Sigmoid colon (tissue), 7 donors: ENCODE measurements at places on chromosomes 6 and 20. TPM values are rescaled to one million over a fixed set of nuclear protein-coding genes. Genes with fewer than 3 reads are reported as not detected.

- DNase-seq: no peak
Observed at GRCh38 chr20:57851796-57852195, 142.0 kb upstream of the PMEPA1 start.

GRCh38 chr6:75202676-75203131, 3.1 kb downstream of the COL12A1 start:
- no peak for DNase-seq

PRPH2 gene
- polyA plus RNA-seq: not detected

- no peak for DNase-seq
Observed at GRCh38 chr20:62792940-62793756, 3.1 kb upstream of the MRGBP start.

CCM2L gene
- polyA plus RNA-seq: 0.46 TPM

- DNase-seq: no peak
Observed at GRCh38 chr6:70779934-70780333, 112.3 kb downstream of the SMAP1 start.

DNA sequence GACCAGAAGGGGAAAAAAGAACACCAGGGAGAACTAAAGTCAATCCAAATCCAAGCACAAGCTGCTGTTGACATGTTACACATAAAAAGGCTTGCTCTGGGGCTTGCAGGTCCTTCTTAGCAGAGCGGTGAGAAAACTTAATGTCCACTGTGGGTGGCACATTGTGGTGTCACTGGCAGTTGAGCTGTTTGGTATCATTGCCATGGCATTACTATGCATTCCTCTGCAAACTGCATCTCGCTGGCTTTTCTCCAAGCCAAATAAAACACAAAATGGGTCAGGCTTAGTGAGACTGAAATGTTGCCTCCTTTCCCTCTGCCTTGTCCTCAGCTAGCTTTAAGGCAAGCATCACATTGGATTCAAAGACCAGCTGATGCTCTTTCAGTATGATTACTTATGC, 40.9 kb downstream of the LY86 start:
- DNase-seq: no peak

ADGRB3 gene
- polyA plus RNA-seq: 0.60 TPM

RSPO3 gene
- 10.8 TPM for polyA plus RNA-seq

EPHA7 gene
- polyA plus RNA-seq: 1.2 TPM

DNA sequence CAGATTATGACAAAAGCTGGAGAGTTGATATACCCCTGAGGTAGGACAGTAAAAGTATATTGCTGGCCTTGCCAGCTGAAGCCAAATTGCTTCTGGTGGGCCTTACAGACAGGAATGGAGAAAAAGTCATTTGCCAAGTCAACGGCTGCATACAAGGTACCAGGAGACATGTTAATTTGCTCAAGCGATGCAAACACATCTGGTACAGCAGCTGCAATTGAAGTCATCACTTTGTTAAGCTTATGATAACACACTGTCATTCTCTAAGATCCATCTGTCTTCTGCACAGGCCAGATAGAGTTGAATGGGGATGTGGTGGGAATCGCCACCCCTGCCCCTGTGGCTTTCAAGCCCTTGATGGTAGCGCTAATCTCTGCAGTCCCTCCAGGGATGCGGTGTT, 40.4 kb upstream of the POPDC3 start:
- no peak for DNase-seq

GRCh38 chr6:166764473-166765233, 137.6 kb upstream of the RPS6KA2 start:
- no peak for DNase-seq

LHFPL5 gene
- polyA plus RNA-seq: not detected

BPIFA1 gene
- not detected for polyA plus RNA-seq

DNA sequence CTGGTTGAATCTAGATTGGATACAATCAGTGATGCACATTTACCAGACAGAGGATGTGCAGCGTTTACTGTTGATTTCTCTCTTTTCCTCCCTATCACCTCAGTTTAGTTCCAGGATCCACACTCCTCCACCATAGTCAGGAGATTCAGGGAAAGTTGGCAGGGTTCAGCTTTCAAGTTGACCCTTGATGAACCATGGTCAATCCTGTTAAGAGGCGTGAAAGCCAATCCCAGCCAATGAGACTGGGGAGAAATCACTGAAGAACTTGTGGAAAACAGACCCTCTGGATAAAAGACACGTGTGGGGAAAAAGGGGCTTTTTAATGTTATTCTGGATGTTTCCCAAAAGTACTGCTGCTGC, 19.2 kb upstream of the SCP2D1 start:
- DNase-seq: no peak

RIPPLY2 gene
- not detected for polyA plus RNA-seq

GRCh38 chr6:85565736-85566135, 27.9 kb downstream of the SNX14 start:
- no peak for DNase-seq

GRCh38 chr6:39335780-39336545, 13.5 kb upstream of the KCNK16 start:
- DNase-seq: no peak

DNA sequence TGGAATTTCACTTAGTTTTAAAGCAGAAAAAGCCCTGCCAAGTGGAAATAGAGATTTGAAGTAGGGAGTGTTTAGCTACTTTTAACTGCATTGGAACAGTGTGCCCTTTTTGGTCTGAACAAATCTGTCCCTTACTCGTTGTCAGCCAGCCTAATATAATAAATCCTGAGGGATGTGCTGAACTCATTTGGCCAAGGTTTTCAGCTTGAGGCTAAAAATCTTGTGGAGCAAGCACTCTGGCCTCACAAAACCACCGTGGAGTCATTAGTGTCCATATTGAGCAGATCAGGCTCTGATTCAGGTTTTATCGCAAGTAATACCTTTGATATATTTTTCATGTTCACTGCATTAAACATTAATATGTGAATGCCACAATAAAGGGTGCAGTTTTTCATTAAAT, 383.5 kb downstream of the FRK start:
- DNase-seq: no peak

DNA sequence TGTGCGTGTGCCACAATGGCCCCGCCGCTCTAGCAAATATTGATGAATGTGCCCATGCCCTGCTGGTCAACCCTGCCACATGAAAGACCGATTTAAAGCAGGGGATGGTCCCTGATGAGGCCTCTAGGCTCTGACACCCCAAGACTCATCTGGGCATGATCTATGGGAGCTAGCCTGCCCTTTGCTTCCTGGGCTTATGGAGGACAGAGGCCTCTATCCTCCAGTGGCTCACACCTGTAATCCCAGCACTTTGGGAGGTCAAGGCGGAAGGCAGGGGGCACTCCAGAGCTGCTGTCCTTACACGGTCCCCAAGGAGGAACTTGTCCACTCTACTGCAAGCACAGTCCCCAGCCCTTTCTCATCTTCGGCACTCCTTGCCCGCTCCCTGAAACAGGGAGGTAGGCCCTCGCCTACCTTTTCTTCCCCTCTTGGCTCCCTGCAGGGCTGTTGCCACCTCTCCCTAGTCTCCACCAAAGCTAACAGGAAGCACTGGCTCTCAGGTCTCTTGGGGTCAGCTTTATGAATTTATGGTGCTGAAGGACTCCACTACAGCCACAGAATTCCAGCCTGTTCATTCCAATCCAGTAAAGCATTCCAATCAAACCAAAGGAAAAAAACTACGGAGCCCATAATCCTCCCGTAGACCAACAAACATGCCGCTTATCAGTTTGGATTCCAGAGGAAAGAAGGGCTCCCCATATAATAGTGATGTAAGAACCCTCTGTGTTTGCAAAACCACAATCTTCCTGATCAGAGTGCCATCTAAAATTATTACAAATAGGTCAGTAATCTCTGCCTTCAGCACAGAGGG, 48.7 kb upstream of the FOXQ1 start:
- no peak for DNase-seq

DNA sequence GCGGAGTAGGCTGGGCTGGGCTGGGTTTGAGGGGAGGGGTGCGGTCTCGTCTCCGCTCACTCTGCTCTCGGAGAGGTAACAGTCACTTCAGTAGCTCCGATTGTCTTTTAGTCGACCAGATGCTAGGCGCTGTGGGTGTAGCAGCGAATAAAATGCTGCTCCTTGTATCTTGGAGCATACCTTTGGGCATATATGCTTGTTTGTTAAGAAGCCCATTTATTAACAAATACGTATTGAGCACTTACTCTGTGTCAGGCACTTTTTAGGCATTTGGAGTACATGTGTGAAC, 545 bp downstream of the ACTR5 start:
- DNase-seq: no peak

- no peak for DNase-seq
Observed at GRCh38 chr6:3549314-3549940, 92.6 kb upstream of the SLC22A23 start.

LY6G6C gene
- polyA plus RNA-seq: 1.2 TPM

DNA sequence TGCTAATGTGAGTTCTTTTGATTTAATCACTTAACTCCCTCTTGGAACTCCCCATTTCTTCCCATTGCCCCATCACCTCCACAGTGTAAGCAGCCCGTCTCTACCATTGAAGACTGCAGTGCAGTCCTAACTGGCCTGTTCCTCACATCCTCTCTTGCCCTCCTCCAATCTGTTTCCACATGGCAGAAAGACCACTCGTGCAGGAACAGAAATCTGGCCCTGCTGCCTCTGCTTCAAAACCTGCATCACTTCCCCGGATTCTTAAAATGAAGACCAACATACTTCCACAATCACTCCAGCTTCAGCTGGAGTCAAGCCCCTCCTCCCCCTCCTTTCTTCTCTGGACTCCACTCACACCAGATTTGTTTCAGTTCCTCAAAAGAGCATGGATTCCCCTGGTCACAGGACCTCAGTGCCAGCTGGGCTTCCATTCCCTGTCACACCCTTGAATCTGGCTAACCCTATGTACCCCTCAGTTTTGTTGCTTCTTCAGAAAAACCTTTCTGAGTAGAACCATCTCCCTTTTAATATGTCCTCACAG, 802.3 kb downstream of the MAFB start:
- DNase-seq: peak; percentile 72

DNA sequence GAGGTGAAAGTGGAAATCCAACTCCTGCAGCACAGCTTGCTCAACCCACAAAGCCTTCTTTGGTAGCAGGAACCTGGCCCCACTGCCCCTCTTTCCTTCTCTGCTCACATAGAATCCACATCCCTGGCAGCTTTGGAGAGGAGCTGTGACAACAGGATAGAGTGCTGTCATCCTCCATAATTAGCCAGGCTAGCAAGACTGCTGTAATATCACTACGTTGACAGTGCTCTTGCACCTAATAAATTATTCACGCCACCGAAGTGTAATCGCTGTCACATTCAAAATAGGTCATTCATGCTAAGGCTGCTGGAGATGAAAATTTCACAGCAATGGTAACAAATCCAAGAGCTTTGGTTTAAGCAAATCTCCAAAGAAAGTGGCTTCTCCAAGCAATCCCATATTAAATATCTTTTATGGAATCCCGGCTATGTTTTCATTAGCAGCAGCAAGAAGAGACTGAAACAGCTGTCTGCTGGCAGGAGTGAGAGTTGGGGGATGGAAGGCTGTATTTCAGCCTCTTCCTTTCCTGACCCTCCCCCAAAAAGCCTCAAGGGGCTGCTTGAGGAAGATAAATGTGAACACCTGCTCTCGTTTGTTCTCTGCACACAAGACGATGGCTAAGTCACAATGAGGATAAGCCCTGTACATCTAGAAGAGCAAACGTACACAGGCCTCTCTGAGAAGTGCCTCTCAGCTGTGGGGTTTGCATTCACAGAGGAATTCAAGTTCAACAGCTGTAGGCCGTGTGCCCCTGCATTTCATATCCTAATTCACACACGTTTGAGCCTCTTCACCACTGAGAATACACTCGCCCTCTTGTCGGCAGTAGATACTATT, 16.5 kb downstream of the RIPOR2 start:
- DNase-seq: no peak

DNA sequence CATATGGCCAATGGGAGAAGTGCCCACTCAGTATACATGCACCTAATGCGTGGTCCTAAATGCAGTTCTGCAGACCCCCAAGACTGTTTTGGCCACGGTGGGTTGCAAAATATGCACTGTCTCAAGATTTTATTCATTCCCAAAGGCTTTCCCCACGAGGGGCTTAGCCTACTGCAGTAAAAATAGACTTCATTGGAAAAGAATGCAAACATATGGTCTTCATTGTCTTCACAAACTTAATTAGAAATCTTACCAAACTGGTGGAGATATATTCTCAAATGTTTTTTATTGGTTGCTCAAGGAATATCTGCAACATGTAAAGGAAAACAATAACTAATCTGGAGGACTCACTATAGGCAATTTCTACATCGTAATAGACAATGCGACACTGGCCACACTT, 31.6 kb upstream of the PRL start:
- DNase-seq: no peak

GRCh38 chr20:34946661-34947060, 8.9 kb downstream of the GSS start:
- no peak for DNase-seq

DNA sequence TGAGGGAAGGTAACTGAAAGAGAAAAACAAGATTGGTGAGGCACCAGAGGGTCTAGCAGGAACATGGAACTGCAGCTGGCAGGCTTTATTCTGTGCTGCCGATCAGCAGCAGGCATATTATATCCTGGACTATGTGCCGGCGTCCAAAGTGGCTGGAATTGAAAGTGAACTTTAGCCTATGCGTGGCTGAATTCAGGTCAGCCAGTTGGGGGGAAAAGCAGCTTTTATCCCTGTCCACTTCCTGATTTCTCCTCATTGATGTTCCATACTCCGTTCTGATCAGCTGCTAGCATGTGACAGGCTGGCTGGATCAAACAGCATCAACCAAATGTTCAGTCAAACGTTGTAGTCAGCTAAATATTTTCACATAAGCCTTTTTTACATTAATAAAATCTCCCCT, 99.0 kb downstream of the CAP2 start:
- DNase-seq: no peak

- DNase-seq: no peak
Observed at GRCh38 chr6:31794866-31795615, 511 bp downstream of the VARS1 start.

DNA sequence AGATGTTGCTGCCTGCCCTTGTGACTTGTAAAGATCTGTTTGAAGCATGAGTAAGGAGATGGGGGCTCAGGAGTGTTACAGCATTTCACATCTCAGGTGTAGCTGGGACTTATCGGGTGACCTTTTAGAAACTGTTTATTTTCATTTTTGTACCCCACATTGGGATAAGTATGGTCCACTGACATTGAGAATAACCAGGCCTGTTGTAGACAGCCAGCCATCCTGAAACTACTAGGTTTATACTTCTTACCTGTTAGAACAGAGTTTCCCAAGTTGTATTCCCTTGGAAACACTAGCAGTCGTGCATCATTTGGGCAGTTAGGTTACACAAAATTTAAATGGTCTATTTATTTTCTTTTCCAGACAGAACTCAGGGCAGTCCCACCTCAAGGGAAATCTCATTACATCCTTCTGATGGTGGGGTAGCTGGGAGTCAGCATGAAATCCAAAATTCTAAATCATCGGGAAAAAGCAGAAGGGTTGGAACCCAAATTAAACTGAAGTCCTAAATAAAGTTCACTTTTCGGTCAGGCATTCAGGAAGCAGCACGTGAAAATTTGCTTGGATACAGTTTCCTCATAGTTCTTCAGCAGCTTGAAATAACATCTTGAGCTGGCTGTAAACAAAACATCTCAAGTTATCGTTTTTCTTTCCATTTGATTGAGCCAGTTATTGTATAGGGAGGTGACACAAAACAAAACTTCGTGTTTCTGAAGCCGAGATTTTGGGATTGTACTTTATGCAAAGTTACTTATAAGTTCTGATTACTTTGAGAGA, 30.5 kb downstream of the FOXO3 start:
- DNase-seq: no peak
